ENCODE measurements at places on chromosomes 5 and 9. TPM values are rescaled to one million over a fixed set of nuclear protein-coding genes. Genes with fewer than 3 reads are reported as not detected.
A peak's percentile ranks its signal among the peaks of the same experiment; 100 is the strongest.

DNA sequence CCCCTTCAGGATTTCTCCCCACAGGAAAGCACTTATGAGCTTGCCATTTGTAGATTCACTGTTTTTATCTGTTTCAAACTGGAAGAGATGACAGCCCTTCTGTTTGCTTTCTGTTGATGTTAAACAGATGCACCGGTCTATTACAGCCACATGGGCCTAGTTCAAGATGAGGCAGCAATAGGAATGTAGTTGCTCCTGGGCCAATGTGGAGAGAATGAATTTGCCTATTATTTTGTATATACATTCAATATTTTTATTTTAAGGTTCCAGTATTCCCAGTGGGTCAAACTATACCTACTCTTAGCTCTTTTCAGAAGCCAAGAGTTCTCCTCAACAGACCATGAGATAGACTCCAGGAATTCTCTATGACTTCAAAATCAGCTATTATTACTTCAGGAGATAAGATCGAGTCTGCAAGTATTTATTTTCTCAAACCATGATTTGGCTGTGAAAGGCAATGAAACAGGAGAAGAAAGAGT is 461.6 kb downstream of the RASEF start:
- no peak for DNase-seq

GRCh38 chr9:22382331-22382730 is 64.3 kb upstream of the DMRTA1 start:
- DNase-seq = no peak

DNA sequence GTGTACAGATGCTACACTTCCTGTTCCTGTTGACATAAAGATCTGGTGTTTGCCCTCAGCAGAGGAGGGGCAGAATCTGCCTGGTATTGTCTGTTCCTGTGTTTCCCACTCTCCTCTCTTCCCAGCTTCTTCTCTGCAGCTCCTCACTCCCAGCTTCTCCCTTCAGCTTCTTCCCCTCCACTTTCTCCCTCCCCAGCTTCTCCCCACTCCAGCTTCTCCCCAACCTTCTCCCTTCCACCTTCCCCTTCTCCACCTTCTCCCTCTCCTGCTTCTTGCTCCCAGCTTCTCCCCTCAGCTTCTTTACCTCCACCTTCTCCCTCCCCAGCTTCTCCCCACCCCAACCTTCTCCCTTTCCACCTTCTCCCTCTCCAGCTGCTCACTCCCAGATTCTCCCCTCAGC is 148.9 kb upstream of the IRX2 start:
- DNase-seq = no peak

- DNase-seq = no peak
Measured at GRCh38 chr5:126471875-126472537, 48.8 kb downstream of the GRAMD2B start.

- DNase-seq = no peak
Measured at GRCh38 chr5:16894236-16895057, 41.6 kb downstream of the MYO10 start.

DNA sequence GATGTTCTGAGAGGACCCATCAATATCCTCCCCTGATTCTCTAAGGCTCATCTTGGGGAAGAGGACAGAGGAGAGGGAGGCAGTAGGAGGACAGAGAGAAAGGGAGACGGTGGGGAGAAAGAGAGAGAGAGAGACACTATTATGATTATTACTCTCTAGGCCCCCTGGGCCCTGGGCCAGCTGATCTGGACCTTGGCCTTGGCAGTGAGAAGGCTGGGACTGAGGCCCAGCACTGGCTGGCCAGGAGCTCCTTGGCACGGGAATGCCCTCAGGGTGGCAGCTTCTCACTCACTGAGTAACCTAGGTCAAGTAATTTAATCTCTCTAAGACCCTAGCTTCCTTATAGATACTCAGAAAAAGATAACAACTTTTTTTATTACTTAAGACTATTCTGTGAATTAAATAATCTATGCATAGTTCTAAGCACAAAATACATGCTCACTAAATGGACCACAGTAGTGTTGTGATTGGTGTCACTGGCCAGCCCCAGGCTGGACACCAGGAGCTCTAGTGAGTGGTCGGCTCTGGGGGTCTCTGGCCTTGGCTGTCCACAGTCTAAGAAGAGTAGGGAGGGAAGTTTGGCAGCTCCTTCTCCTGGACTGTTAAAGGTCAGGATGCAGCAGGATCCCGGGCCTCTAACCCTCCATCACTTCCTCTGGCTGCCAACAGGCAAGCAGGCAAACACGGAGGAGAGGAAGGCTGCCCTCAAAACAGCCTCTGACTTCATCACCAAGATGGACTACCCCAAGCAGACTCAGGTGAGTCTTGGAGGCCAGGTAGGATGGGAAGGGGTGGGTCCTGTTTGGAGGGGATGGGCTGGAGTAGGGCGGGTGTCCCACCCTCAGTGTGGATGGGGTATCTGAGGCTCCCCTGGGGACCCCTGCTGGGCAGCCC is 50.0 kb downstream of the GSN start:
- peak; percentile 83 for DNase-seq

GRCh38 chr9:117095081-117095480 is 319.8 kb downstream of the ASTN2 start:
- DNase-seq = no peak

DDX41 gene
- 180 TPM for total RNA-seq

ZBED3 gene
- total RNA-seq = 9.7 TPM

PCDHGC5 gene
- 2.3 TPM for total RNA-seq
